ENCODE measurements at places on chromosomes 13 and 19.

DNA sequence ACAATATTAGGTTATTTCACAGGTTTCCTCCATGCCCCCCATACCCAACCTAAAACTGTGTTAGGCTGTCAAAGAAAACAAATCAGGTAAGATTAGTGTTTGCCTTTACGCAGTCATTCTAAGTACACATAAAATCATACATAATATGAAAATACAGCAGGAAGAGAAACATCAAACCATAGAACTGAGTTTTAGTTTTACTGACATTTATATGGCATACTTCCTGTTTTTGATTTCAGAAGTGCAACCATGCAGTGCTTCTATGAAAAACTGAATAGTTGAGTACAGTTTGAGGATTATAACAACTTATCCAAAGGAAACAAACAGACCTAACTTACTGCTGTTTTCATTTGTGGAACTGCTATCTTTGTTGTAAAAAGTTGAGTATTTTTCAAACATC lies 91.3 kb downstream of the KCNRG start:
- DNase-seq: no peak

DNA sequence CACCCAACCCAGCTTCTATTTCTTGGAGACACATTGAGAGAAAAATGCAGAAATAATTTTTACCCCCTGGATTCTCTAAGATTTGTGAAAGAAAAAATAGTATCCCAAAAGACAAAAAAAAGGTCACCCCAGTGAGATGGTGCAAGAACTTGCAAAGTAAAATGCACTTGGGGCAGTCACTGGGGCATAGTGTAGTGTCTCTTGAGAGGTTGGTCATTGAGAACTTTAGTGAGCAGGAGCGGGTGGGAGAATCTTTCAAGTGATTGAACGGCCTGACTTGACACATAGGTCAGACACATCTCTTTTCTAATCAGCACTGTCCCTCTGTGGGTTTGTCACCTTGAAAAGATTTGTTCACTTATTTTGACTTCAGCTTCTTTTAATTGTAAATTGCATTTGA lies 2.4 kb downstream of the ZNF85 start:
- DNase-seq: no peak

GRCh38 chr13:96680898-96681297 lies 313.4 kb downstream of the OXGR1 start:
- DNase-seq: no peak

GRCh38 chr13:94515374-94515773 lies 35.9 kb upstream of the DCT start:
- DNase-seq: no peak

DNA sequence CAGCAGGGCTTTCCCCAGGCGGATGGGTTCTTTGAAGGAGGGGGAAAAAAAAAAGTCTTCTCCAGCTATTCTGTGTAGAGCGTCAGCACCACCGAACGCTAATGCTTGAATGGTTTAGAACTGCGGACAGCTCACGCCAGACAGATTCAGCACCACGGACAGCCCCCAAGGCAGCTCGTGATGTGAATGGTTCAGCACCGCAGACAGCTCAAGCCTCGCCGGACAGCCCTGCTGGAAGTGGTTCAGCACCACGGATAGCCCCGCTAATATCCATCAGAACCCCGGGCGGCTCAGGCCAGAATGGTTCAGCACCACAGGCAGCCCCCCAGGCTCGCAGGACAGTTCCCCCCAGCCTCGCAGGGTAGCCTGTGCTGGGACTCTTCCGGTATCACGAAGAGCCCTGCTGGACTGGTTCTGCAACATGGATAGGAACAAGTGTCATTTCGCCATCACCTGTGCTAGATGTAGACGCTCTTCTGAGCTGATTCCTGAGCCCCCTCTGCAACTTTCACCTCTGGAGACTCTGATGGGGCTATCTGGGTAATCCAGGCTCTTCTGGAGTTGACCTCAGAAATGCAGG lies 4.9 kb upstream of the SMIM17 start:
- no peak for DNase-seq
